ENCODE measurements at places on chromosomes 2 and 18.

GRCh38 chr2:181122601-181123000, 142.2 kb downstream of the UBE2E3 start:
- no peak for DNase-seq

- DNase-seq, result no peak
Observed at GRCh38 chr18:3869848-3870247, 419.9 kb downstream of the TGIF1 start.

DNA sequence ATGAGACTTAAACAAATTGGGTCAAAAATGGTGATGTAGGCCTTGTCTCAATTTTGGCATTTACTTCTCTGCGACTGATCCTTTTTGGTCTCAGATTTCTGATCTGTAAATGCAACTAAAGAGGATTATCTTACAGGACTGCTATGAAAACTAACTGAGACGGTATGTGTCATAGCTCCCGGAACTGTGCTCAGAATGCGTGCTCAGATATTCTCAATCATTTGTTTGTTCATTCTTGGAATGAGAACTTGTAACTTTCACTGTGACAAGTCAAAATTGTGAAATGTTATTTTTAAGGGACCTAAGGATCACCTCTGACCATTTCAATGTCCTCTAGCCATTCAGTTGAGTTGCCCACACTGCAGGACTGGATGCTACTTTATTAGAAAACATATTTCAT, 498.2 kb upstream of the PIK3C3 start:
- DNase-seq, result no peak

- peak; percentile 4 for DNase-seq
Observed at GRCh38 chr18:44325903-44326635, 354.6 kb upstream of the SETBP1 start.

GRCh38 chr2:1278861-1279260, 134.4 kb upstream of the TPO start:
- DNase-seq, result no peak

- no peak for DNase-seq
Observed at GRCh38 chr2:72676341-72677025, 149.3 kb downstream of the EXOC6B start.

- no peak for DNase-seq
Observed at GRCh38 chr2:174791020-174791419, 26.7 kb upstream of the CHRNA1 start.

DNA sequence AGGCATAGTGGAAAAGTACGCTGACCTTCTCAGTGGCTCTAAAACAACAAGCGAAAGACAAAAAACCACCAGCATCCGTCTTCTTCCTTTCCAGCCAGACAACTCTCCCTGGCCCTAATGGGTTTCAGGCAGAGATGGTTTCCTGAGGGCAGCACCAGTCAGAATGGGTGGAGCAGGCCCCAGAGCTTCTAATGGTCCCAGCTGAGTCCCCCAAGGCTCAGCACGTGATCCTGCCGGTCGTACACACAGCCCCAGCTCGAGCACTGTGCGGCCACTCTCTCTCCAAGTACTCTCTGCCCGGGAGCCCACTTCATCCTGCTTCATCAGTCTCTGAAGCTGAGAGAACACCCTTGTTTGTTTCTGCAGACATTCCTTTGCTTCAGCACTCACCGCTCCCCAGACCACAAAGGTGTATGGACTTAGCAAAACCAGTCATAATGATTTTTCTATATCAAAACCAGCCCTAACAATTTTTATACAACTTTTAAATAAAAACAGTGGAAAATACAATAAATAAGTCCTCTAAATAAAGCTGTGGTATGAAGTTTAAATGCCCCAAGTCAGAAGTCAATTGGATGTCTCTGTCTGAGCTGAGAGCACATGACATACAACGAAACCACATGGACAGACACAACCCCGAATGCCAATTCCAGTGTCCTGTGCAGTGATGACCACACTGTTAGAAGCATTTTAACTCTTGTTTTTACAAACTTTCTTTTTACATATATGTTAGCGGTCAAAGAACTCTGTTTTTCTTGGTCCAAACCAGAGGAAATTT, 63.9 kb downstream of the PARD6G start:
- no peak for DNase-seq

- DNase-seq, result no peak
Observed at GRCh38 chr2:88024509-88024908, 8.2 kb upstream of the RNU2-63P start.

DNA sequence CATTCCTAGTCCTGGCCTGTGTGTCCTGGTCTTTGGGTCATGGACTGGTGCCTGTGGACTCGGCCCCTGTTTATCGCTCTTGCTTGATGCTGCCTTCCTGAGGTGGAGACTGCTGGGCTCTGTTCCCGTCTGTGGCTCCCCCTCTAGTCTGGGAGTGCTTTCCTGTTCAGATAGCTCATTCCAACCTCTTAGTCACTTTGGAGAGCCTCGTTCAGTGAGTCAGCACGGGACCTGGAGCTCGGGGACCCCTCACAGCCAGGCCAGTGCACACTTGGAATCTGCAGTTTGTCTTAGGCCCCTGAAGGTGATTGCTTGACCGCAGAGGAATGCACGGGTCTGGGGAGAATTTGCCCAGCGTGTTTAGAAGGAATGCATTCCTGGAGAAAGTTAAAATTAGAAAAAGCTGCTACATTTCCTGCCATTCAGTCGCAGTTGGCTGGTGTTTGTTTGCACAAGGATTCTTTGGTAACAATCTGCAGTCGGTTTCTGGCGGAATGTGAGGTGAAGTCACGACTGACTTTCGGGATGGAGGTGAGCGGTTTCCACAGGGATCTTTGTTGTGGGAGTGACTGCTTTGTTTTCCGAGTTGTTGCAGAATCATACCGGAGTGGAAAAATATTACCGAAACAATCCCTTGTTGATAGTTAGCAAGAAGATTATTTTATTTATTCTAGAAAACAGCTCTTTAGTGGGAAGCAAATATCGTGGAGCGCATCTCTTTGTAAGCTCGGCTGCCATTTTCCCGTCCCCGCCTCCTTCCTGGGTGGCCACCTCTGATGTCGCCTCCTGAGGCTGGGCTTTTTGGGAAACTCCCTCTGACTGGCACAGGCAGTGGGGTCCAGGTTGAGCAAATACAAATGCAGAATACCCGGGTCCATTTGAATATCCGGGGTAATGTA, 29.6 kb downstream of the SH3BP4 start:
- DNase-seq, result no peak

GRCh38 chr2:134623796-134624195, 95.0 kb downstream of the TMEM163 start:
- DNase-seq, result peak; percentile 27

Measured in activated CD4-positive, alpha-beta T cell treated with anti-CD3 and anti-CD28 coated beads, Interleukin-2, amount 50 U/mL, for 48 hours (primary cell).